HFFc6 (cell line): ENCODE measurements at places on chromosomes 2 and 18. TPM values are rescaled to one million over a fixed set of nuclear protein-coding genes. Genes with fewer than 3 reads are reported as not detected.

Gene CLEC4F
- not detected in 3 replicates for total RNA-seq

Gene ENOSF1
- total RNA-seq, result 9.7 to 15.4 TPM (median 10.0 TPM) in 3 replicates

Gene APOB
- total RNA-seq, result not detected in 3 replicates

Gene ABCB11
- total RNA-seq, result not detected in 3 replicates

Gene HOXD8
- total RNA-seq, result 2.3 to 5.3 TPM (median 3.5 TPM) in 3 replicates

Gene FBXO36
- total RNA-seq, result 1.7 to 2.9 TPM (median 1.8 TPM) in 3 replicates

DNA sequence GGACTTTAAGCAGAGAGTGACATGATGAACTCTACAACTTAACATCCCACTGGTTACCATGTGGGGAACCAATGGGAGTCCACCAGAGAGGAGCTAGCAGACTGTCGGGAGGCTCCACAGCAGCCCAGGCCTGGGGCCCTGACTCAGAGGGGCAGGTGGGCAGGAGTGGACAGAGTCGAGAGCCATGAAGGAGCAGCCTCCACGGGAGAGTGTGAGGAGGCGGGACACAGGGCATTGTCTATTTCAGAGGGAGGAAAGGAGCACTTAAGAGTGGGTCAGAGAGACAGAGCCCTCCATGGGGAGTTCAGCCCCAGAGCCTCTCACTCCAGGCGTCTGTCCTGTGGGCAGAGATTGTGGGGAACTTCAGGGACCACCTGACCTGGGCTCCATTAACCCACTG, 118.7 kb downstream of the CYP26B1 start:
- H3K4me1 ChIP-seq, result no peaks in the 10 kb centered on the region
- no peaks in the 10 kb centered on the region for H3K36me3 ChIP-seq
- no peak for DNase-seq
- H3K4me3 ChIP-seq, result no peak overlapping the region

- H3K4me1 ChIP-seq, result no peaks in the 10 kb centered on the region
- no peak overlapping the region for H3K4me3 ChIP-seq
- H3K27ac ChIP-seq, result no peak overlapping the region
- H3K36me3 ChIP-seq, result no peaks in the 10 kb centered on the region
- H3K27me3 ChIP-seq, result no peaks in the 10 kb centered on the region
Measured at GRCh38 chr18:52937840-52938239, 597.8 kb downstream of the DCC start.

DNA sequence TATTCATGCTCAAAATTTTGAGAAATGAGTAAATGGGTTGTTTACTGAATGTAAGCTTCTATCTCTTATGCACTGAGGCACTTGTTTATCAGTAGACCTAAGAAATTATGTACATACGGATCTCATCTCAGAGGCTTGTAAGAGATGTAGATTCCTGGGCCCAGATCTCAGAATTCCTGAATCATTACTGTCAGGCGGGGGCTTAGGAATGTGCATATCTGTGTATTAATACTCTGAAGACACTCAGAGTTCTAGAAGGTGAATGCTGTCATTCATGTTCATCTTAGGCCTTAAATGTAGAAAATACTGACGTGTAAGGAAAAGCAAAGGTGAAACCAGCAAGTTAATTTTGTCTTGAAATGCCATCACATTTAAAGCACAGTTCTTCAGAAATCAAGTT, 169.6 kb downstream of the FMNL2 start:
- peak; percentile 15 for DNase-seq
- H3K27me3 ChIP-seq, result no peaks in the 10 kb centered on the region
- H3K4me1 ChIP-seq, result peaks cover 69% of the 10 kb centered on the region

- no peaks in the 10 kb centered on the region for H3K36me3 ChIP-seq
- peak overlapping the region; percentile 92 for H3K27ac ChIP-seq
- H3K4me1 ChIP-seq, result peaks cover 84% of the 10 kb centered on the region
Measured at GRCh38 chr2:42970151-42970550, 177.8 kb upstream of the HAAO start.

DNA sequence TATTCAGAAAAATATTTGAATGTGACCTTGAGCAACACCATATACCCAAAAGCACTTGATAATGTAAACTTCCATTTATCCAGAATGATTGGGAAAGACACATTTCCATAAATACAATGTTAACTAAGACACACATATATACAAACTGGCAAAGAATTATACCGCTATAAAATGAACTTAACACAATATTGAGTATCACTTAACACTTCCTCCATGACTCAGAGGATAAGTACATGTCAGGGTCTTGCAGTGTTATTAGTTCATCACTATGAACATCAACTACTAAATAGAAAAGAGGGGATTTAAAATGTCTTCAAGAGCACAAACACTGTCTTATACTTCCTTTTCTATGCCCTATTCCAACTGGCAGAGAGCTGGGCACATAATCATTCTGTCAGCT, 18.6 kb downstream of the WDSUB1 start:
- no peak for DNase-seq
- H3K27me3 ChIP-seq, result no peaks in the 10 kb centered on the region; the same call in 1 of the 2 replicates
- H3K27ac ChIP-seq, result no peak overlapping the region
- H3K4me1 ChIP-seq, result peaks cover 32% of the 10 kb centered on the region
- no peak overlapping the region for H3K4me3 ChIP-seq
- H3K36me3 ChIP-seq, result peaks cover 21% of the 10 kb centered on the region

DNA sequence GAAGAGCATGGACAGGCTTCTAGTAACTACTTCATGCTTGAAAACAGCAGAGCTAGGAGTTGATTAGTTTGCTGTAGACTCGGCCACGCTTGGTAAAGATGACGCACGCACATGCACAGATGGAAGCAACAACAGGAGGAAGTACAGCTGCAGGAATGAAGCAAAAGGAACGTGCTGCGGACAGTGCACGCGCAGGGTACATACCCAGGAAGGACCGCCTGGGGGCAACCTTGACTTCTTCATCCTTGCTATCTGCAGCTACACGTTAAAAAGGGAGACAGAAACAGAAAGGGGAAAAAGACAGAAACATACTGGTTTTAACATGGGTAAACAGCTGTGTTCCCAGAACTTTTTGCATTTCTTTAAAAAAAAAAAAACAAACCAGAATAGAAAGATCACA, 17.7 kb downstream of the SLC66A2 start:
- peak overlapping the region; percentile 15; the same call in 1 of the 2 replicates for H3K4me3 ChIP-seq
- DNase-seq, result peak; percentile 80
- peaks cover 4% of the 10 kb centered on the region for H3K27me3 ChIP-seq
- H3K27ac ChIP-seq, result no peak overlapping the region; the same call in 1 of the 2 replicates
- peaks cover 12% of the 10 kb centered on the region; the same call in 1 of the 2 replicates for H3K4me1 ChIP-seq

DNA sequence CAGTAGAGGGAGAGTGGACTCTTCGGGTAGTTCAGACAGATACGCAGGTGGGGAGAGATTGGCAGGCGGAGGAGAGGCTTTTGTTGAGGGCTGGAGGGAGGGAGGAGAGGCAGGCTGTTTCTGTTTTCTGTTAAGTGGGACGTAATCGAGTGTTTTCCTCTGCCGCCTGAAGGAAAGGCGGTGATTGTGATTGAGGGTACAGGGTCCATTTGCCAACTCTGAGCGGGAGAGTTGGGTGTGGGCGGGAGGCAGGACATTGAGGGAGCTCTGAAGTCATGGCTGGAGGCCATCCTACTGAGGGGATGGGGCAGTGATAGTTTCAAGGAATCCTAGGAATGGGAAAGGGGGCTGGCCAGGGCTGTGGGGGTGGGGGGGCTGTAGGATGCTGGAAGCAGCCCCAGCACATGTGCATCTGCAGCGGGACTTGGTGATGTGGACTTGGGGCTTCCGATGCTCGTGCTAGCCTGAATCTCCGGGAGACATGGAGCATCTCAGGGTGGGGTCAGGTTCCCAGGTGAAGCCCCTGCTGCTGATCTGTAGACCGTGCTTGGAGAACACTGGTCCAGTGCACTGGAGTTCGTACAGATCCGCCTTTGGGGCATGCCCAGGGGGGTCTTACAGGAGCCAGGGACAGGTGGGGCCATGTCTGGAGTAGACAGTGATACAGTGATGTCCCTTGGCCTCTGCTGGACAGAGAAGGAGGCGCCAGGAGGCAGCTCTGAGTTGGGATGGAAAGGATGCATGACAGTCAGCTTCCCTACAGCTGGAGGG, 167.5 kb downstream of the AGAP1 start:
- no peak overlapping the region for H3K27ac ChIP-seq
- H3K27me3 ChIP-seq, result peaks cover 18% of the 10 kb centered on the region
- H3K36me3 ChIP-seq, result no peaks in the 10 kb centered on the region
- H3K4me3 ChIP-seq, result no peak overlapping the region; the same call in 1 of the 2 replicates
- H3K4me1 ChIP-seq, result peaks cover 40% of the 10 kb centered on the region

DNA sequence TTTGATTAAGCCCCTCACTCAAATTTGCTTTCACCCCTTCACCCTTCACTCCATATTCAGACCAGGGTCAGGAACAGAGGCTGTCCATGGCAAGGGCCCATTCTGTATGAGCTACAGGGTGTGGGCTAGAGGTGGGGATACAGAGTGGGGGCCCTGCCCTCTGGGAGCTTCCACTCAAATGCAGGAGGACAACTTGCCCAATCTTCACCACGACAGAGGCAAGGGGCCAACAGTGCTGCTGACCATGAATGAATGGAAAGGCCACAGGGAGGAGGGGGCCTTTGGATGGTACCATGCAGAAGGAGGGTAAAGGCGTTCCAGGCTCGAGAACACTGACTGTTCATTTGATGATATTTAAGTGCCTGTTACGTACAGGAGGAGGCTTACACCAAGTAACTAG, 22.8 kb downstream of the ADRA2B start:
- H3K36me3 ChIP-seq, result no peaks in the 10 kb centered on the region
- no peak overlapping the region for H3K4me3 ChIP-seq

GRCh38 chr2:128303095-128303791, 15.4 kb downstream of the HS6ST1 start:
- H3K27me3 ChIP-seq, result peaks cover 1% of the 10 kb centered on the region; the same call in 1 of the 2 replicates
- H3K27ac ChIP-seq, result peak overlapping the region; percentile 96
- peaks cover 69% of the 10 kb centered on the region for H3K4me1 ChIP-seq
- peaks cover 8% of the 10 kb centered on the region for H3K36me3 ChIP-seq

DNA sequence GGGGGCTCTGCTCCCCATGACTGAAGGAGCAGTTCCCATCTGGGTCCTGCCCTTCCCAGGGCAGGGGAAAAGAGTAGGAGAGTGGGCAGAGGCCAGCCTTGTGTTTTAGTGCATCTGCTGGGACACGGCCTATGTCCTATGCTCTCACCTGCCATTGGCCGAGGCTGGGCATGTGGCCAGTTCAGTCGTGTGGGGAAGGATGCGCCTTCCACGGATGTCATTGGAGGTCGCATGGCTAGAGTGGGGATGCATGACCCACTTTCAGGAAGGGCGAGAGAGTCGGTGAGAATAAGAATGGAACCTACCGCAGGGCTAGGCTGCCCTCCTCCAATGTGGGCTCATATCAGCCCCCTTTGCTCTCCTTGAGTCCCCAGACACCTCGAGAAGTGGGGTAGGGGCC, 70.9 kb upstream of the HAAO start:
- DNase-seq, result no peak
- H3K4me3 ChIP-seq, result no peak overlapping the region
- H3K36me3 ChIP-seq, result peaks cover 4% of the 10 kb centered on the region
- peaks cover 20% of the 10 kb centered on the region for H3K4me1 ChIP-seq
- H3K27ac ChIP-seq, result no peak overlapping the region
- H3K27me3 ChIP-seq, result peaks cover 2% of the 10 kb centered on the region; the same call in 1 of the 2 replicates
